ENCODE measurements at places on chromosomes 7 and 10.
A peak's percentile ranks its signal among the peaks of the same experiment; 100 is the strongest.

DNA sequence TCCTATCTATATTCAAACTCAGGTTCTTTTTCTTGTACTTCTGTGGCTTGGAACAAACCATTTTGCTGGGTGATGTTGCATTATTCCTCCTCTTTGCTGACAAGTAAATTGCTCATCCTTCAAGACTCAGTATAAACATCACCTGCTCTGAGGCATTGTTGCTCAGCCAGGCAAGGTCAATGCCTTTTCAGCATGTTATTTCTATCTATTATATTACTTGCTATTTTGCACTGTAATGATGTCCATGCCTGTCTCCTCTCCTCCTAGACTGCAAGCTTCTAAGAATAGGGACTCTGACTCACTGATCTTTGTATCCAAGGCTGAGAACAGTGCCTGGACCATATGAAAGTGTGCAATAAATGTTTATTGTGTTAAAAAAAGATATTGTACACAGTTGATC lies 293.8 kb downstream of the RNLS start:
- no peak for DNase-seq

GRCh38 chr7:98760201-98760651 lies 109.6 kb downstream of the TMEM130 start:
- no peak for DNase-seq

DNA sequence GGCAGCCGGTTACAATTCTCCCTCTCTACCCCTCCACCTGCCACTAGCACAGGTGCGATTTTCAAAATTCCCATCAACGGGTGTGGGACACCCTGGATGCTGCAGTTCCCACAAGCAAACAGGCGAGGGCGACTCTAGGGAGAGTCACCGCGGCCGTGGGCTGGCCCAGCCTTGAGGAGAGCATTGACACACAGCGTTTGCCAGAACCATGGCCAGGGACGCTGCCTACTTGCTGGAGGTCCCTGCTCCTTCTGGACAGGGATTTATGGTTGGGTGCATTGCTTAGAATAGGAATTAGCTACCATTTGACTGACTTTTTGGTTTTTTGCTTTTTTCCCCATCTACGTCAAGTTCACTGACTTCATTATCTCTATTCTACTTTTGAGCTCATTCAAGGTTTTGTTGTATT lies 19.0 kb upstream of the CLDN4 start:
- DNase-seq = peak; percentile 34

DNA sequence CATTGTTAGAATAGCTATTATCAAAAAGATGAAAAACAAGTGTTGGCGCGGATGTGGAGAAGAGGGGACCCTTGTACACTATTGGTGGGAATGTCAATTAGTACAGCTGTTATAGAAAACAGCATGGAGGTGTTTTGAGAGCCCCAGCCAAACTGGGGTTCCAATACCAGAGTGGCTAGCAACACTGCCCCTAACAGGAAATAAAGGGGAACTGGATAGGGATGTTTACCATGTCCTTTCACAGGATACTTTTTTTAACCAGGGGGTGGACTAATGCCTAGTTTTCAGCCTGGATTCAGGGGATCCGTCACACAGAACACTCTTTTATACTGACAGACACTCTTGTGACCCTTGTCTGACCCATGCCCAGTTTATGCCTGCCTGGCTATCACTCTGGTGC lies 6.9 kb upstream of the GSTK1 start:
- no peak for DNase-seq

- DNase-seq = peak; percentile 68
Observed at GRCh38 chr10:71812016-71812912, 38.8 kb downstream of the PSAP start.

- no peak for DNase-seq
Observed at GRCh38 chr7:28405662-28406061, 6.7 kb upstream of the CREB5 start.

- no peak for DNase-seq
Observed at GRCh38 chr10:110553905-110554304, 13.6 kb upstream of the SMC3 start.

DNA sequence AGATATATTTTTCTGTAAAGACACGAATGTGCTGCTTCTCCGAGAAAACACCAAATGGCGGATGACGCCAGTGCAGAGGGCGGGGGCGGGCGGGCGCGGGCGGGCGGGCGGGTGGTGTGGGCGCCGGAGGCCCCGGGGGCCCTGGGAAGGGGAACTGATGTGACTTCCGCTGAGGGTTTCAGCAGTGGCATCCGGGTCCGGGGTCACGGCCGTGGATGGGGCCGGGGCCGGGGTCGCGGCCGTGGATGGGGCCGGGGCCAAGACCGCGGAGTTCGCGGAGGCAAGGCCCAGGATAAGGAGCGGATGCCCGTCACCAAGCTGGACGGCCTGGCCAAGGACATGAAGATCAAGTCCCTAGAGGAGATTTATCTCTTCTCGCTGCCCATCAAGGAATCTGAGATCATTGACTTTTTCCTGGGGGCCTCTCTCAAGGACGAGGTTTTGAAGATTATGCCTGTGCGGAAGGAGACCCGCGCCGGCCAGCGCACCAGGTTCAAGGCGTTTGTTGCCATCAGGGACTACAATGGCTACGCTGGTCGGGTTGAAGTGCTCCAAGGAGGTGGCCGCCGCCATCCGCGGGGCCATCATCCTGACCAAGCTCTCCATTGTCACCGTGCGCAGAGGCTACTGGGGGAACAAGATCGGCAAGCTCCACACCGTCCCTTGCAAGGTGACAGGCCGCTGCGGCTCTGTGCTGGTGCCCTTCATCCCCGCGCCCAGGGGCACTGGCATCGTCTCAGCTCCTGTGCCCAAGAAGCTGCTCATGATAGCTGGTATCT lies 20.3 kb upstream of the IGF2BP3 start:
- DNase-seq = no peak

DNA sequence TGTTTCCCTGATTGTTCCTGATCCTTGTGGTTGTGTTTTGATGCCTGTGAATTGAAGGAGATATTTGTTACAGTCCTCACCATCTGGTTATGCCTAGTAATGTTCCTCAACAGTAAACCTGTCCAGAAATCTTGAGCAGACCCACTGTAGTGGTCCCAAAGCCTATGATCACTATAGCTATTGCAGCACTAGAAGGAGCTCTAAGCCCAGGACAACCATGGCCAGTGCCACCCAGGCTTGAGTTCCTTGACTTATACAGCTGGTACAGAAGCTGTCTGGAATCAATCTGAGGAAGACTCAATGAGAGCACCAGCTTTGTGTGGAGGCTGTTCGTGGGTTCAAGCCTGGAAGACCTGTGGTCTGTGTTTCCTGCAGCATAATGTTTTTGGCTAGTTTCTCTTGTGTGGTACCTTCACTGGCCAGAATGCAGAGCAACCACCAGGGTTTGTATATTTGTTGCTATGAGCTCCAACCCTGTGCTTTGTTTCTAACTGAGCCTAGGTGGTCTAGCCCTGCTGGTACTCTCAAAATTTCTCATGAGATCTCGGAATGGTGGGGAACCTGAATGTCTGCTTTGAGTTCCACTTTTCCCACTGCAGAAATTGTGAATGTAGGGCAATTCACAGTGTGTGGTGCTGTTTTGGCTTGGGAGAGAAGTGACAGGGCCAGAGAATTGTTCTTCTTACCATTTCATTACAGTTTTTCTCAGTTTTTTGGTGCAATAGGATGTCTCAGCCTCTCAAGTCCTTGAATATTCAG lies 355.2 kb downstream of the SUGCT start:
- no peak for DNase-seq

DNA sequence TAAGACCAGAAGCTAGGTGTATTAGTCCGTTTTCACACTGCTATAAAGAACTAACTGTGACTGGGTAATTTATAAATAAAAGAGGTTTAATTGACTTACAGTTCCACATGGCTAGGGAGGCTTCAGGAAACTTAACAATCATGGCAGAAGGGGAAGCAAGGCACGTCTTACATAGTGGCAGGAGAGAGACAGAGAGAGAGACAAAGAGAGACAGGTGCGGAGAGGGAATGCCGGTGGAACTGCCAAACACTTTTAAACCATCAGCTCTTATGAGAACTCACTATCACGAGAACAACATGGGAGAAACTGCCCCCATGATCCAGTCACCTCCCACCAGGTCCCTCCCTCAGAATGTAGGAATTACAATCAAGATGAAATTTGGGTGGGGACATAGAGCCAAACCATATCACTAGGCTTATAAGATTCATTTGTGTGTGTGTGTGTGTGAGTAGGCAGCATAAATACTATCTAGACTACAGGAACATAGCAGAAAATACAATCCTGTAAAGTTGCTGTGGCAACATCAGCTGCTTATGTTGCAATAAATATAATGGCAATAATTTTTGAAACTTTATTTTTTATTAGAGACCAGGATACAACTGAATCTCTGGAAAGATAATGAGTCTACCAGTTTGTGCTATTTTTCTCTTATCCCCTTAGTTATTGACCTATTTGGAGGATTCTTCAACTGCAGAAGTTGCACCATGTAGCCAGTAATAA lies 77.1 kb downstream of the NRF1 start:
- no peak for DNase-seq

DNA sequence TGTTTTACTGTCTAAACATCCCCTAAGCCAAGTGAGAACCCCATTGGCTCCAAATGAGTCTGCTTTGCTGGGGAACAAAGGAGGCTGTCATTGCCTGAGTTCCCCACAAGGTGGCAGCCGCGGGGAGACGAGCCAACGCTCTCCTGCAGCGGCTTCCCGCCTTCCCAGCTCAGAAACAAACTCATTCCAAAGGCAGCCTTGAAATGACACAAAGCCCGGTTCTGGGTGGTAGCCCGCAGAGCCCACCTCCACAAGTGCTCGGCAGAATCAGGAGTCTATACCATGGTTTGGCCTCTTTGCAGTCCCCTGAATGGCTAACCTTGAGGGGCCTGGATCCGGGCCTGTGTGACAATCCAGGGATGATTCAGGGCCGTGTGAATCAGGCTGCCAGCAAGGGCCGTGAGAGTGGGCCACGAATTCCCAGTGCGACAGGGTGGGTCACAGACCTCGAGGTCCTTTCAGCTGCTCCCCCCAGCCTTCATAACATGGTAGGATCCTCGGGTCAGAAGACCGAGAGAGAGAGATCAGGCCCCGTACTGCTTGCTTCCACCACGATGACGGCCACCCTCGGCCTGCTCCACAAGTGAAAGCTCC lies 79.7 kb downstream of the DLG5 start:
- peak; percentile 25 for DNase-seq

GRCh38 chr10:110723224-110723891 lies 79.2 kb downstream of the RBM20 start:
- DNase-seq = no peak

DNA sequence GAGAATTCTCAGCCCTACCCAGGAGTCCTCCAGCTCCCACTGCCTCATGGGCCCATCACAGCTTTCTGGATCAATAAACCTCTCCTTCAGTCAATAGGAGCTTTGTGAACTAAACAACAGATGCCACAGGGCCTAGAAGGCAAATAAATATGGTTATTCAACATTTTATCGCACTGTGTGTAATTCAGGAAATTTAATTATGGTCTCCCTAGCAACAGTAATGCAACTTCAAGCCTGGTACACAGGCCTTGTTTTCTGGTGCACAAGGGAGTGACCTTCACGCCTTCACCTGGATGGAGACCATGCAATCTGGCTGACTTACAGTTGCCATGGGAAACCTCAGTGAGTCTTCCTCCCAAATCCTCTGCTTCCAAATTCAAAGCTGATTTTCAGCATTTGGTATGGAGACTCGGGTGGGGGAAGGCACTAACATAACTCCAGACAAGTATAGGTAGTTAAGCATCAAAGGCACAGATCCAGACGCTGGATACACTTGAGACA lies 441.0 kb upstream of the NPVF start:
- DNase-seq = no peak

DNA sequence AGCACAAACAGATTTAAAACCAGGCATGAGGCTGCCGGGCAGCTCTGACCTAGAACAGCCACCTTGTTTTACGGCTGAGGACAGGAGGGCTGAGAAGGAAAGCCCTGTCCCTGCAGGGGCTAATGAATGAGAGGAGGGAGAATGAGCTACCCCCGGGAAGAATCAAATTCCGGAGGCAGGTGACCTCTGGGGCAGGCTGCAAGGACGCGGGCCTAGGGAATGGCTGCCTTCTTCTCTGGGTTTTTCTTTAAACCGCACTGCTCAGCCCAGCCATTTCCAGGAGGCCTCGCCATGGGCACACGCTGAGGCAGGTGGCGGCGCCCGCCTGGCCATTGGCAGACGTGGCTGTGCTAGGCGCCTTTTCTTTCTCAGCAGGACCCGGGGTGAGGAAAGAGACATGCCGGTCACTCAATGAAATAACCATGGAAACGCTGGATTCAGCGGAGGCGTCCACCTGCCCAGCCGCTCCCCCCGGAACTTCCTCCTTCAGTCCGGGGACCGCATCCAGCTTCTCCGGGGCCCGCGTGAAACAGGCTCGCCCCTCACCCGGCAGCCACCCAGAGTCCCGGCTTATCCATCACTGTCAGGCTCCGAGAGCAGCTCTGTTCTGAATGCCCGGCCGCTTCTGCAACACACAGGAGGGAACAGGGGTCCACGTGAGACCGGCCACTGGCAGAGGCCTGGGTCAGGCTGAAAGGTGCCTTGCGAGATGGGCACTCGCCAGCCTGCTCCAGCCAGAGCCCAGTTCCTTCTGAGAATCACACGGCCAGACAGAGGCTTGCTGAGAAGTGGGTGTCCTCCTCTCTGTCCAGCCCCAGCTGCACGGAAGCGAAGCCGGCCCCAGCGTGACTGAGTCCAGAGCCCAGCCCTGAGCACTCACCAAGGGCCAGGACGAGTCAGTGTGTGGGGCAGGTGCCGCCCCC lies 82.1 kb downstream of the PDGFA start:
- no peak for DNase-seq

DNA sequence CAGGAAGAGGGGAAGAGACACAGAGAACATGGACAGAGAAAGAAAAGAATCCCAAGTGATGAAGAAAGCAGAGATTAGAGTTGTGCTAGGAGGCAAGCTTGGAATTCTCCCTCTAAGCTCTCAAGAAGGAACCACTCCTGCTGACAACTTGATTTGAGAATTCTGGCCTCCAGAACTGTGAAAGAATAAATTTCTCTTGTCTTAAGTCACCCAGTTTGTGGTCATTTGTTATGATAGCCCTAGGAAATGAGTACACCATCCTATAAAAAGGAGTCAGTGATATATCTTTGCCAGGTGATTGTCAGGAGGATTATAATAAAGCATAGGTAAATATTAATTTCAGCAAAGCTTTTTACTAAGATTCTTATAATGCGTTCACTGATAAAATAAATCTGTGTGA lies 82.7 kb upstream of the TFEC start:
- no peak for DNase-seq

DNA sequence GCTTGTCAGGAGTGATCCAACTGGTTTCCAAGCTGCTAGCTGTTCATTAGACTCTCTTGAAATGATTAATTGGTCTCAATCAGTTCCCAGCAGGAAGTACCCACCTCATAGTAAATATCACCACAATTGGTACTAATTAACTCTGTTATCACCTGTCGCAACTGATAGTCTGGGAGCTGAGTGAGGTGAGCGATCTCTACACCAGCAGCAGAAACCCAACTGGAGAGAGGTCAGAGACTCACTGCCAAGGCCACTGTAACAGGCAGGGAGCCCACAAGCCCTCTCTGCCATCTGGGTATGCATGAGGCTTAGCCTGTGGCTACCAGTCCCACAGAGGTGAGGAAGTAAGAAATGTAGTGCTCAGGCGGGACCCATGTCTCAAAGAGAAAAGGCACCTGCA lies 245.5 kb downstream of the DYNC1I1 start:
- DNase-seq = no peak

- no peak for DNase-seq
Observed at GRCh38 chr7:29765490-29765889, 40.8 kb upstream of the WIPF3 start.

- no peak for DNase-seq
Observed at GRCh38 chr7:138700857-138701536, at the start of gene SVOPL. SVOPL (minus strand) TSS chr7:138701362; CDS start chr7:138679045, 22,317 bp downstream.

- no peak for DNase-seq
Observed at GRCh38 chr10:50605269-50605950, 18.3 kb downstream of the SGMS1 start.

Measured in stimulated activated CD8-positive, alpha-beta memory T cell treated with anti-CD3 and anti-CD28 coated beads, Interleukin-7, amount 100 ng/mL, for 1 hour (primary cell).